GM23338 (cell line): ENCODE measurements at places on chromosomes 5 and 9. TPM values are rescaled to one million over a fixed set of nuclear protein-coding genes. Genes with fewer than 3 reads are reported as not detected.

Gene S1PR3
- total RNA-seq = 7.6 and 9.3 TPM in 2 replicates

Gene TRMO
- 6.4 and 9.7 TPM in 2 replicates for total RNA-seq

Gene TXNDC8
- not detected in 2 replicates for total RNA-seq

Gene CCDC192
- total RNA-seq = 1.3 TPM in 1 of 2 replicates, not detected in the other

Gene SERF1A
- total RNA-seq = 21.8 and 46.6 TPM in 2 replicates

Gene GALT
- total RNA-seq = 14.5 and 31.5 TPM in 2 replicates

Gene PAEP
- not detected in 2 replicates for total RNA-seq

DNA sequence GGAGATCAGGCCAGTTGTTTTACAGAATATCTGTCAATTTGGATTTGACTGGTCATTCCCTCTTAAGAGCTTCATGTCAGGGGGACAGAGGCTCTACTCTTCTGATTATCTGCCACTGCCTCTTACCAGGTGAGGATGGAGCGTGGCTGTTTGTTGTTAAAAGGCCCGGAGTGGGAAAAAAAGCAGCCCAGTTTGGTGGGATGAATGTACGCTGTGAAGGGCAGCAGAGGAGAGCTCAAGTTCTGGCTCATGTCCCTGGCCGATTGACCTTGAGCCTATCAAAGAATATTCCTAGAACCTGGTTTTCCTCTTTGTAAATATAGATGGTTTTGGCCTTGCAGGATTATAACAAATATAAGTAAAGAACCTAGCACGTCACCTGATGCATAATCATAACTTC lies 16.3 kb upstream of the SHB start:
- DNase-seq = no peak

DNA sequence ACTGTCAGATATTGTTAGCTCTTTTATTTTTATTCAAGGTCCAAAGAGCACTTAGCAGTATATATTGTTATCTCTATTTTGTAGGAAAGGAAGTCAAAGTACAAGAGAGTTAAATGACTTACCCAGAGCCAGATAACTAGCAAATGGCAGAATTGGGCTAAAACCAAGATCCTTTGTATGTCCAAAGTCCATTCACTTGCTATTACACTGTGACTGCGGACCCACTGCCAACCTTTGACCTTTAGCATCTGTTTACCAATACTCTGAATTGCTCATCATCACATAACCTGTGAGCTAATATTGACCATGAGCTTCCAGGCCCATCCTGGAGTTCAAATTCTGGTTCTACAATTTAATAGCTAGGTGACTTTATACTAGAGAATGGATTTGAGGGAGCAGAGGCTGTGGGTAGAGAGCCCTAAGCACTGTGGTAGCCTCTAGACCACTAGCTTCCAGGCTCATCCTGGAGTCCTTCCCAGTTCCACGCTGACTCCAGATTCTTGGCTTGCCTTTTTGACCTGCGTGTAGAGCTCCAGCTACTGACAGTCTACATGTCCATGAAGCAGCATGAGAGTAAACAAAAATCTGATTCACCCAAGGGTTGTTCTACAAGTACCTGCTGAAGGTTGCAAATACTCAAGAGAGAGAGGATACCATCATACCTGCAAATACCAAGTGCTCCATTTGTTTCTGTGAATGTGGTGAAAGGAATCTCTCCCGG lies 424.0 kb downstream of the SH3GL2 start:
- DNase-seq = no peak

GRCh38 chr5:143398053-143398355 lies 5.5 kb downstream of the NR3C1 start:
- DNase-seq = no peak

DNA sequence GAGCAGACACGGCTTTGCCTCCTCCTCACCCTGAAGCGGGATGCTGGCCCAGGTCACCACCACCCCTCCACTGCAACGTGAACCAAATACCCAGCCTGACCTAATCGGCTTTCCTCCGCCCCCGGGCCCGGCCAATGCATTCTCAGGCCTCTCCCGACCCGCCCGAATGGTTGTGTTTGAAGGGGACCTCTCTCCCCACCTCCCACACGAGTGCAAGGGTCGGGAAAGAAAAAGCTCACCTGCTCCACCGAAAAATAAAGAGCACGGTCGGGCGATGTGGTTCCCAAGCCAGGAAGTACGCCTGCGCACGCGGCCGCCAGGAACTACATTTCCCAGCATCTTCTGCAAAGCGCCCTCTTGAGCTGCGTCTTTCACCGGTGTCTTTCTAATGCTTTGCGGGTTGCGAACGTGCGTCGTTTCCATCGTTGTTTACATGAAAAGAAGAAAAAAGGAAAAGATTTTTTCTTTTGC lies at the start of gene ZNF883:
TSS of gene ZNF883 (minus strand) at position 282 of the 471 bp plus-strand sequence.
- peak; percentile 92 for DNase-seq

DNA sequence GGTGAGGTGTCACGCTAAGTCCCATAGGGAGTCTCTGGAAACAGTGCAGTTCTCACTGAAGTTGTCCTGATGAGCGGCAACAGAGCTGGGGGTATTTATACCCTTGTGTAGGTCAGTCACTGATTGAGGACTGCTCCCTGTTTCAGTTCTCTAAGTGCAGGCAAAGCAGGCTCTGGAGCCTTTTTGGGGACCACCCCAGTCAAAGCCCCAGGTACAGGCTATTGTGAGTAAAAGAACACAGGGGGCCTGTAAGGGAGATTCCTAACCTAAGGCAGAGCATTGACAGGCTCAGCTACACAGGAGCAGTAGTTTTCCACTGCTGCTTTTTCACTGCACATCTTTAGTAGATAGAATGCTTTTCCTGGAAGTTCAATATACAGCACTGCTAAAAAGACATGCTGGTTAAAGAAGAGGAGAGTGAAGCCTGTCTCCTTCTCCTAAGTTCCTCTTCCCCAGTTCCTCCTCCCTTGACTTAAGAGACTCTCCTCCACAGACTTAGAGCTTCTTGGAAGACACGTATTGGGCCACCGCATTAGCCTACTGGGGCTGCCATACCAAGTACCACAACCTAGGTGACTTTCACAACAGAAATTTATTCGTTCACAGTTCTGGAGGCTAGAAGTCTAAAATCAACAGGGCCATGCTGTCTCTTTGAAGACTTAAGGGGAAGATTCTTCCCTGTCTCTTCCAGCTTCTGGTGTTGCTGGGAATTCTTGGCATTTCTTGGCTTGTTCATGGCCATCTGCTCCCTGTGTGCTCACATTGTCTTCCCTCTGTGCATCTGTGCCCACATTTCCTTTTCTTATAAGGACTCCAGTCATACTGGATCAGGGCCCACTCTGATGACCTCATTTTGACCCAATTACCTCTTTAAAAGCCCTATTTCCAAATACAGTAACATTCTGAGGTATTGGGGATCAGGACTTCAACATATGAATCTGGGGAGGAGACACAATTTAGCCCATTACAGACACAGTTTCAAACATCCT lies 221.0 kb downstream of the ESM1 start:
- no peak for DNase-seq

- DNase-seq = no peak
Observed at GRCh38 chr9:32403567-32404260, 19.3 kb downstream of the ACO1 start.

GRCh38 chr5:109506556-109506955 lies 96.8 kb upstream of the PJA2 start:
- no peak for DNase-seq

DNA sequence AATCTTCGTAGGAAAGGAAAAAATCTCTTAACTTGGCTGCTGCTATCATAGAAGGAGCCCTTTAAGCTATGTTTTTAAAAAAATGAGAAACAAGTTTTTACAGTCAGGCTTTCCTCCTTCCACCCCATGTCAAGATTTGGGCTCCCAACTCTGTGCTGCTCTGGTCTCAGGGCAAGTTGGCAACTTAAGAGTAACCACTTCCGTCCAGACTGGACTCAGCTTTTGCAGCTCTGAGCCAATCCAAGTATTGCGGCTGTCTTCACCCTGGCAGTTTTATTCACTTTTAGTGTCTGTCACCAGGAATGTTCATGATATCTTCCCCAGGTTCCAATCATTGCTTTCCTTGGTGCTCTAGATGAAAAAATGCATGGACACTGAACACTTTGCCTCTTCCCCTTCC lies 115.9 kb upstream of the GAS1 start:
- DNase-seq = no peak

- DNase-seq = no peak
Observed at GRCh38 chr9:97406620-97407177, 5.2 kb upstream of the TDRD7 start.

DNA sequence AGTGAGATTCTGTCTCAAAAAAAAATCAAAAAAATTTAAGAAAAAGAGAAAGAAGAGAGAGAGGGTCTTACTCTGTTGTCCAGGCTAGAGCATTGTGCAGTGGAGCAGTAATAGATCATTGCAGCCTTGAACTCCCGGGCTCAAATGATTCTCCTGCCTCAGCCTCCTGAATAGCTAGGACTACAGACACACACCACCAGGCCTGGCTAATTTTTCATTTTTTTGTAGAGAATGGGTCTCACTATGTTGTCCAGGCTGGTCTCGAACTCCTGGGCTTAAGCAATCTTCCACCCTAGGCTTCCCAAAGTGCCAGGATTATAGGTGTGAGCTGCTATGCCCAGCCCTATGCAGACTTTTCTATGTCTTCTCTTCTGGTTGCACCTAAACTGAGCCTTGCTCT lies 25.0 kb downstream of the RRAGA start:
- no peak for DNase-seq

DNA sequence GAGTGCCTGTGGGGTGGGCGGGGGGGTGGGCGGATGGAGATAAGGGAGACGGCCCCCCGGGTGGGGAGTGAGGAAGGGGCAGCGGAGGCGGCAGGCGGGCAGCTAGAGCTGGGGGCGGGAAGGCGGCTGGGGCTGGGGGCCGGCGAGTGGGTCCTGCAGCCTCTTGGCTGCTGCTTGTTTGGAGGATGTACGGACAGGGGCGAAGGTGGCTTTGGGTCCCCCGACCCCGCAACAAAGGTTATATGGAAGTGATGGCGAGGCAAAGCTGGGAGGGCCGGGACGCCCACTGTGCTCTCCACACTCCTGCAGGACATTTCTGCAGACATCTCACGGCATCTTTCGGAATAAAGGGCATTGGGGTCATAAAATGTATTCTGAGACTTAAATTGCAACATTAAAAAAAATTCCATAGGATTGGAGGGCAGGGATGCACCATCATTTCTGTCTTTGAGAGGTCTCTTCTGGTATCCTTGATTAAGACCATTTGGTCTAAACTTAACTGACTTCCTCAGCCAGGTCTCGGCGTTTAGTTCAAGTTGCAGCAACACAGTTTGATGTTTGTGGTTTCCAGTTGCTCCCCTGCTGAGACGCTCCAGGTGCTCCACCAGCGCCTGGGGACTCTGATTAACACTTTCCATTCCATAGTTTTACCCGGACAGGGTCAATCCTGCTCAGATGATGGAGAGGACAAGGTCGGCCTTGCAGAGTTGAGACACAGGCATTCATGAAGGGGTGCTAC lies 101.6 kb upstream of the SSBP2 start:
- DNase-seq = peak; percentile 86

DNA sequence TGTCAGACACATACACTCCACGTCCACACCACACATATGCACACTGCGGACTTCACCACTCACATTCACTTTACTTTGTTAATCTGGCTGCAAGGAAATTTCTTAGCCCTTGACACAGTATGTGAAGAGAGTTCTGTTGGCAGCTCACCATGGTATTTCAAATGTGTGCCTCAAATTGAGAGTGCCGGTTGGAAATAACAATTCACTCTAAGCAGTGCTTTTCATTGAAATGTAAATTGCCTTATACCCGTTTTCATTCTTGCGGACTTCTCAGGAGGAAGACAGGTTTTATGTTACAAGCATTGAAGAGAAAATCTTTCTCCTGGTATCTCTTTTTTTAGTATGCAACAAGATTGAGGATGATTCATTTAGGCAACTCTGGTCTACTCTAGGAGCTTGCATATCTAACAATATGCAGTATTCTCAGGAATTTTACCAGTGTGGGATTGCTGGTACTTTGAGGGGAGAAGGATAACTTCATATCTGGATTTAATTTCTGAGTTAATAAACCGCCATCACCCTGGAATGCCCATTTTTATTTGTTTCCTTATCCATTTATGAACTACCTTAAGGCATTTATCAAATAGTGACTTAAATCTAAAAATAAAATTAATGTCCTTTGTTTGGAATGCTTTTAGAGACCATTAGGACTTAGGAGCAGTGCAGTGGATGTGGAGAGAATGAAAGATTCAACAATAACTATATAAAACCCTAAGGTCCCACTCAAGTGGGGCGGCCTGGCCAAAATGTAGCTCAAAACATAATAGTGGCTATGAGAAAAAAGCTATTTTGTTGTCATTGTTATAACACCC lies 87.0 kb downstream of the IQGAP2 start:
- peak; percentile 84 for DNase-seq

GRCh38 chr9:129380961-129381401 lies 202.9 kb upstream of the IER5L start:
- DNase-seq = peak; percentile 81

DNA sequence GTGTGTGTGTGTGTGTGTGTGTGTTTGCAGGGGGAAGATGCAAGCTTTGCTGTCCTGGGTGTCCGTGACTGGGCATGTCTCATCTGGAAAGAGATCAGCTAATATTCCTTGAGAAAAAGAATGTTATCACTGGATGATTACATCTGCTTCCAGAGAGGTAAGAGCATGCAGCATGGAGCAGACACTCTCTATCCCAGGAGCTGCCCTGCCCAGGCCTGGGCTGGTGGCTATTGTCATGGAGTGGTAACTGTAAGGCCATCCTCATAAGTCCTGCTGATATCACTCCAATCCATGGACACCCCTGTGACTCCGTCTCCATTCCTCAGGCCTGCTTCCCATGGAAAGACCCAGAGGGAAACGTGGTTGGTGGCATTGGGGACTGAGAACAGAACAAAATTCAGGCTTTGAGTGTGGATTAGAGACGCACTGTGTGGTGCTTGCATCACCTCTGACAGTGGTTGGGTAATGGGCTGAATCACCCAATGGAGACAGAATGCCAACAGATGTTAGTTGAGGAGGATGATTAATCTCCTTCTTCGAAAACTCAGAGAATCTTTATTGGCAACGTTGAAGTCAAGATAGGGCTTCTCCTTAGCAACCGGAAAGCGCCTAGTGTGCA lies 52.0 kb upstream of the KCNIP1 start:
- no peak for DNase-seq

GRCh38 chr5:140875085-140876065 lies at the start of gene PCDHA12:
Gene PCDHA12, plus strand, starts transcription at chr5:140875308. Its CDS starts 165 bp downstream, at chr5:140875473.
- peak; percentile 90 for DNase-seq

- peak; percentile 48 for DNase-seq
Observed at GRCh38 chr5:33850100-33850594, 41.6 kb downstream of the ADAMTS12 start.

DNA sequence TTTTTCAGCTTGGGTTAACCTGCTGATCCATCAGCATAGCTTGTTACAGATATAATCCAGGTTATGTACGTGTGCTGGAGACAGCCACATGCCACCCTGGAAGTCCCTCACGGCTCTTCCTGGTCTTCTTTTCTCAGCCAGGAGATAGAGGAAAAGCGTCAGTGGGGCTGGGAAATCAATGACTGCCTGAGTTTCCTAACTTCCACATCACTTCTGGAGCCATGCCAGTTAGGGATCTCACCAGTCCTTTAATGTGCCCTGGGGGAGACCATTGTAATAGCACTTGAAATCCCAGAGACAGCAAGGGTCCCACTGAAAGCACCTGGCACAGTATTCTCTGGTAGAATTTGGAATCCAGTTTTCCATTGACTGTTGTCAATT lies 29.2 kb downstream of the ANXA2R start:
- no peak for DNase-seq

- no peak for DNase-seq
Observed at GRCh38 chr5:180499684-180500083, 5.5 kb downstream of the CNOT6 start.
